Fibroblast of skin of scalp (primary cell): ENCODE measurements at places on chromosomes 6 and 20.

GRCh38 chr20:55540013-55540412 lies 465.3 kb downstream of the CBLN4 start:
- no peak for DNase-seq

GRCh38 chr6:128499079-128499731 lies 21.2 kb downstream of the PTPRK start:
- DNase-seq = peak; percentile 40

- no peak for DNase-seq
These were observed 3.9 kb downstream of the OTOR start for GRCh38 chr20:16752082-16752481.

- no peak for DNase-seq
These were observed 47.8 kb downstream of the RTN4IP1 start for GRCh38 chr6:106581468-106581867.

- no peak for DNase-seq
These were observed 3.1 kb downstream of the NTSR1 start for GRCh38 chr20:62711703-62712101.

DNA sequence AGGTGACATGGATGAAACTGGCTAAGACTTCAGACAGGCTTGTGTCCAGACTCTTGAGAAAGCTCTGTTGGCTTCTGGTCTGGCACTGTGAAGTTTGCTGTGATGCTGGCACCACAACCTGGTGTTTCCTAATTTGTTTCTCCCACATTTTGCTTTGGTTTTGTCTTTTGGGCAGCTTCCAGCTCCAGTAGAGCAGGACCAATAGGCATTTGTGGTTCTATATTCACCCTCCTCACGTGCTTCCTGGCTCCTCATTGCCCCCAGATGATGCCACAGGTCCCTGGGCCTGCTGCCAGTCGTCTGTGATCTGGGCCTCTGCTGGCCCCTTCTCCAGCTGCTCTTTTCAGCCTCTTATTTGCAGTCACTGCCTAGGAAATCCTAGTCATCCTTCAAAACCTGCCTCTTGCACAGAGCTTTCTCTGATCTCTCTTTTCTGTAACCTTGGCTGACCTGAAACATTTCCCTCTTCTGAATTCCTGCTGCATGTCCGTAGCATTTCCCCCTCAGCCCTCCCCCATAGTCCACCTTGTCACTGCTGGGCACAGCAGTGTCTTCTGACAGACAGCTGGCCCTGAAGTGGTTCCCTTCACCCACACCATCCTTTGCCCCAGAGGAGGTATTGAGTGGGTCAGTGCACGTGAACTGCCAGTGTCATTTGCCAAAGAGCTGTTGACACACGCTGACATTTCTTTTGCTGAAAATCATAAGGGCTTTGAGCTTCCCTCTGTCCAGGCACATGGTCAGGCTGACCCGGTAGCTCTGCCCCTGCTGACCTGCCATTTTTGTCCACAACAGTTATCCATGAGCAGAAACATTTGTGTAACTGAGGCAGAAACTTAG lies 63.0 kb downstream of the PTPN1 start:
- peak; percentile 49 for DNase-seq

DNA sequence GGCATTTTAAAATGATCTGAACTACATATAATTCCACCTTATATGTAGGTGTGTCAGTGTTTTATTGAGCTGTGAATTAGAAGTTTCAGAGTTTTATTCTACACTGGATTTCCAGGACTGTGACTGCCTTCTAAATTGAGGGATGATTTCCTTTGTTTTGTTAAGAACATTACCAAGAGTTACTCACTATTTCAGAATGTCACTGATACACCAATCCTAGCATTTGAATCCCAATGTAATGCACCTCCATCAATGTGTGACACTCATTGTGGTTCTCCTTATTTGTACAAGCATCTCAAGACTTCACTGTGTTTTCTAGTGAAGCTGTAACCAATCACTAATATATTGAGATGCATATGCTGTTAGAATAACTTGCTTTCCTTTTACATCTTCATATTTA lies 86.8 kb downstream of the PLCB1 start:
- DNase-seq = peak; percentile 92

DNA sequence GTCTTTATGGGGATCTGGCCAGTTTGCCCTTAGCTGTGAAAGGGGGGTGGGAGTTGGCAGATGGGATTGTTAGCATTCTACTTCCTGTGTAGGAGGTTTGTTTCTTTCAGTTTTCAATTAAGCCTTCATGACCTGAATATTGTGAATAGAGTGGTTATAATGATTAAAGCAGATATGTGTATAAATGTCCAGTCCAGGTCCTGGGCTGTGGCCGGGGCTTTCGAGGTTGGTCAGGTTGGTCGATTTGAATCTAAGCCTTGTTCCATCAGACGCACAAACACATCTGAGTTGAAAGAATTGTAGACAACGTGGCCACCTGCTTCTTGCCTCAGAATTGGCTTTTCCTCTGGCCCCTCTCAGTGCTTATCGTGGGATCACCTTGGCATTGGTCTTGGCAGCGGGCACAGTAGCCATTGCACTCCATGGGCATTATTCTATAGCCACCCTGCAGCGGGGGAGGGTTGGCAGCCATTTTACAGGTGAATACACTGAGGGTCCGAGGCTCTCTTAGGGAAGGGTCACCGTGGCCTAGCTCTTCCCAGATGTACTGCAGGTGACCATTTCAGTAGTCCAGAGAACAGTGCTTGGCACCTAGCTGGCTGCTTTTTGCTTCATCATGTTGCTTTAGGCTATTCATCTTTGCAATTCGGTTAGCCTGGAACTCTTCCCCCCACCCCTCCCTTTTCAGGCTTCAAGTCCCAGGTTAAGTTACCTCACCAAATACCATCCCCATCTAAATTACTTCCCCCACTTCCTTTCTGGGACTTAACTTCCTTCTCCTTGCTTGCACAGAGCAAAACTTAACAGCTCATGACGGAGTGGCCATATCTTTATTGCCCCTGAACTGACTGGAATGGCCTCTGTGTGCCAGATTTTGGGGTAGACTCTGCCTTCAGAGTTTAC lies 1.1 kb downstream of the RNF114 start:
- DNase-seq = no peak

- DNase-seq = no peak
These were observed 75.8 kb upstream of the AFDN start for GRCh38 chr6:167750956-167751358.

GRCh38 chr20:51759769-51760510 lies 8.2 kb downstream of the ATP9A start:
- peak; percentile 72 for DNase-seq

DNA sequence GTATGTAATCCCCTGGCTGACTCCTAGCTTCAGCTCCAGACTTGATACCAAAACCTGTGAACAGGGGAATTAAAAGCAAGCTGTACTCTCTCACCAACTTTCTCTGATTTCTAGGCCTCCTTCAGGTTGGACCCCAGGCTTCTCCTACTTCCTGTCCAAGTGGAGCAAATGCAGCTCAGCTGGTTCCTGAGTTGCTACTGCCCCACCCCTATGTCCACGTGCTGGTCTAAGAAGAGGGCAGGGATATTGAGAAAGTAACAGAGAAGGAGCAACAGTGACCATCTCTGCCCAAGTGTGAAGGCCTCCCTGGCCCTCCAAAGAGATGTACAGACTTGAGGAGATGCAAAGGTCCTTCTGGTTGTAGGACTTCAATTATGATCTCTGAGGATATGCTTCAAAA lies 188.3 kb upstream of the MCHR2 start:
- no peak for DNase-seq

GRCh38 chr6:108714766-108715414 lies 133.3 kb upstream of the ARMC2 start:
- peak; percentile 14 for DNase-seq

- DNase-seq = peak; percentile 92
These were observed 261.4 kb upstream of the IRAK1BP1 start for GRCh38 chr6:78605909-78606446.
